ENCODE measurements at places on chromosomes 12 and 14. TPM values are rescaled to one million over a fixed set of nuclear protein-coding genes. Genes with fewer than 3 reads are reported as not detected.
A peak's percentile ranks its signal among the peaks of the same experiment; 100 is the strongest.

DNA sequence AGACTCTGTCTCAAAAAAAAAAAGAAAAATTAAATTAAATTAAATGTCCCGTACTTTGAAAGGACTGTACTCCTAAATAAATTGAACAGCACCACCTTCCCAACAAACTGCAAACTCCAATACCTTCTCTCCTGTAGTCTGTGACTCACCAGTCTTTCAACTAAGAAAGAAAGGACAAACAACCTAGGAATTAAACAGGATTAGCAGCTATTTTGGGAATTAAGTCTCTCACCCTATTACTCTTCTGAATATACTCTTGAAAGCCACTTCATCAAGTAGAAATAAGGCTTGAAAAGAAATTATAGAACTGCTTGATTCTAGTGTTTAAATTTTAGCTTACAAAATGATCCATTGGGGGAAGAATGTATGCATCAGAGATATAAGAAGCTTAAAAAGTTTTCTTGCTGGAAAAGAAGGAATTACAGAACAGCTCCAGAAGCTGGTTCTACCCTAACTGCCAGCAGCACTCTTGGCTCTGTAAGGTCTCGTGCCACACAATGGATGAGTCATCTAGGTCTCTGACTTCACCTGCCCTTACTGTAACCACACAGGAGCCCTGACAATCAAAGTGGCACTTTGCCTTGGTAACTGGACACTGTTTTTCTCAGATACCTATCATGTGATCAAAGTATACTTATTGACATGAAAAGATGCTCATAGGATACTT is 57.0 kb upstream of the CERS5 start:
- H3K27ac ChIP-seq, result peak overlapping the region; percentile 82
- H3K4me1 ChIP-seq, result peaks cover 18% of the 10 kb centered on the region
- no peaks in the 10 kb centered on the region for H3K27me3 ChIP-seq
- H3K4me3 ChIP-seq, result peak overlapping the region; percentile 33

- peaks cover 15% of the 10 kb centered on the region for H3K4me1 ChIP-seq
- no peaks in the 10 kb centered on the region for H3K27me3 ChIP-seq
- H3K4me3 ChIP-seq, result peak overlapping the region; percentile 90
- H3K36me3 ChIP-seq, result peaks cover 7% of the 10 kb centered on the region
- H3K27ac ChIP-seq, result peak overlapping the region; percentile 53
Measured at GRCh38 chr12:51217133-51217967, 512 bp downstream of the POU6F1 start.

- peaks cover 12% of the 10 kb centered on the region for H3K4me1 ChIP-seq
- H3K27me3 ChIP-seq, result peaks cover 2% of the 10 kb centered on the region
- peak; percentile 92 for DNase-seq
Measured at GRCh38 chr12:6851153-6851920, at the start of gene CDCA3. Gene CDCA3 (minus strand): TSS chr12:6851286. CDS start chr12:6850952, 334 bp downstream.

GRCh38 chr12:80894179-80894578 is 43.6 kb downstream of the LIN7A start:
- peaks cover 3% of the 10 kb centered on the region for H3K36me3 ChIP-seq
- peaks cover 4% of the 10 kb centered on the region for H3K4me1 ChIP-seq
- no peak overlapping the region for H3K4me3 ChIP-seq
- no peak overlapping the region for H3K27ac ChIP-seq

DNA sequence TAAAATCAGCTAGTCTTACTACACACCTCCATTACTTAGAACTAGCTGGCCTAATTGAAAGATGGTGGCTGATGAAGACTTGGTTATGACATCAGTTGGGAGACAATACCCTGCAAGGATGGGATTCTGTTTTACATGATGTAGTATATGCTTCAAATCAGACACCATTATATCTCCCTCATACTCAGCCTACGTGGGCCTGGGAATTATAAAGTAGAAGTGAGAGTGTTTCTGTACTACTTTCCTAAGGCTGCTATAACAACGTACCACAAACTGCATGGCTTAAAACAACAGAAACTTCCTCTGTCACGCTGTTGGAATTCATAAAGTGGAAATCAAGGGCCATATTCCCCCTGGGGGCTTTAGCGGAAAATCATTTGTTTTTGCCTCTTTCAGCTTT is 190.4 kb downstream of the PAH start:
- no peak for DNase-seq
- no peaks in the 10 kb centered on the region for H3K36me3 ChIP-seq

DNA sequence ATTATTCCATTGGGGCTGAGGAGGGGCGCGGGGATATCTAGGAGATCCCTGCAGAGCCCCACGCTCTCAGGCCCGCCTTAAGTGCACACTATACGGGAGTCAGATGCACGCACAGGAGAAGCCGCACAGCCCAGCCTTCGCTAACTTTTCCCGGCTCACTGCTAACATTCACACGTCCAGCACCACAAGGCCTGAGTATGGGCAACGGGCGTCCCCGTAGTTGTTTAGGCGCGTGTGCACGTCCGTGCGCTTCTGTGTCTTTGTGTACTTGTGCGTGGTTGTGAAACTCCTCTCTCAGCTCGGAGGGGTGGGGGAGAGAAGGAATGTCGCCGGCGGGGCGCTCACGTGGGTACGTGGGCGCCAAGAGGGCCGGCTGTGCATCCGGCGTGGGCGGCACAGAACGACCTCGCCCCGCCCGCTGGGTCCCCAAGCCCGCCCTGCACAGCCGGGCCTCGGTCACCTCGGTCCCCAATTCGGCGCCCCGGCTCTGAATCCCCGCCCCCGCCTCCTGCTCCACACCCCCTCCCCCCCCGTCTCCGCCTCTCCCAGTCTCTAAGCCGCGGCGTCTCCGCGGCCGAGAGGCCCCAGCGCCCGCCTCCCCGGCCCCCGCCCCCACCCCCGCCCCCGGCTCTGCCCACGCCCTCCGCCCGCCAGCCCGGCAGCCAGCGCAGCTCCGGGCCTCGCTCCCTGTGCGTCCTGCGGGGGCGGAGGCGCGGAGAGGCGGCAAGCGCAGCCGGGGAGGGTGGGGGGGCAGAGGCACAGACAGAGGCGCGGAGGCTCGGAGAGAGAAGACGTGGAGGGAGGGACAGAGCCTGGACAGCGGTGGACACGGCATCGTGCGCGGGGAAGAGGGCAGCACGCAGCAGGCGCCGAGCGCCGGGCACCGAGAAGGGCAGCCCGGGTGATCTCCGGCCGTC is at the start of gene NAB2:
NAB2 (plus strand) TSS at position 761 of the 917 bp plus-strand sequence. CDS start 158 bp downstream, outside the sequence.
- peaks cover 7% of the 10 kb centered on the region for H3K36me3 ChIP-seq
- DNase-seq, result peak; percentile 90
- peak within 1 kb of the TSS; percentile 98 for H3K4me3 ChIP-seq
- H3K27ac ChIP-seq, result peak within 1 kb of the TSS; percentile 99

DNA sequence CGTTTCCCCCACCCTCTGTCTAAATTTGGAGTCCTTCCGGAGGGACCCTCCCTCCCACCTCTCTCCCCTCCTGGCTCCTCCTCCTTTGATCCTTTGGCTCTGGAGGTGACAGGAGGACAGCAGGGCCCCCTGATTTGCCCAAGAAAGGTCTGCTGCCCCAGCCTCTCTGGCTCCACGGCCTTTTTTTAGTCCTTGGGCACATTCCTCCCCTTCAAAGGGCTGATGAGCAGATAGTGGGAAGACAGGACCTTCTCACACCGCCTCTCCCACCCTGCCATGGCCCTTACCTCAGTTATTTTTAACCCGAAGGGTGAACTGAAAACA is 196 bp upstream of the MYH6 start:
- H3K4me3 ChIP-seq, result no peak overlapping the region
- DNase-seq, result no peak
- no peaks in the 10 kb centered on the region for H3K36me3 ChIP-seq
- peaks cover 39% of the 10 kb centered on the region for H3K27me3 ChIP-seq
- no peaks in the 10 kb centered on the region for H3K4me1 ChIP-seq

DNA sequence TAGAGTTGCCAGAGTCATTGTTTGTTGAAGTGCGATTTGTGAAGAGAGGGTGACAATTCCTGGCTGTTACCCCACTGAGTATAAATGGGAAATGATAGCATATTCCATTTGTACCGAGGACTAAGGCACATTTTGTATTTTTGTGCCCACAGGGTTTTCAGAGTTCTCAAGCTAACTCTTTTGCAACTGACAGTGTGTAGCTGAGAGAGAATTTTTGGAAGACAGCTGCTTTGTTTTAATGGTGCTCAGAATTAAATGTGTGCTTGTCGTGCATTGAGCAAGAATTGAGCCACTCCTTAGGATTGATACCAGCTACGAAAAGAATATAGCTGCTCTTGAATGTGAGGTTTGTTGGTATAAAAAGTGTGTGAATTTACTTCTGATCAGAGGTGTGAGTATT is 21.7 kb downstream of the ANKRD13A start:
- DNase-seq, result no peak
- no peak overlapping the region for H3K4me3 ChIP-seq
- no peak overlapping the region for H3K27ac ChIP-seq
- no peaks in the 10 kb centered on the region for H3K27me3 ChIP-seq

GRCh38 chr12:72234886-72235285 is 37.3 kb upstream of the TRHDE start:
- no peaks in the 10 kb centered on the region for H3K36me3 ChIP-seq
- no peak overlapping the region for H3K4me3 ChIP-seq
- H3K4me1 ChIP-seq, result no peaks in the 10 kb centered on the region
- H3K27ac ChIP-seq, result no peak overlapping the region

- H3K4me3 ChIP-seq, result peak overlapping the region; percentile 39
- peaks cover 6% of the 10 kb centered on the region for H3K36me3 ChIP-seq
- no peak for DNase-seq
- H3K27me3 ChIP-seq, result no peaks in the 10 kb centered on the region
Measured at GRCh38 chr12:51827925-51828818, 20.3 kb downstream of the FIGNL2 start.

DNA sequence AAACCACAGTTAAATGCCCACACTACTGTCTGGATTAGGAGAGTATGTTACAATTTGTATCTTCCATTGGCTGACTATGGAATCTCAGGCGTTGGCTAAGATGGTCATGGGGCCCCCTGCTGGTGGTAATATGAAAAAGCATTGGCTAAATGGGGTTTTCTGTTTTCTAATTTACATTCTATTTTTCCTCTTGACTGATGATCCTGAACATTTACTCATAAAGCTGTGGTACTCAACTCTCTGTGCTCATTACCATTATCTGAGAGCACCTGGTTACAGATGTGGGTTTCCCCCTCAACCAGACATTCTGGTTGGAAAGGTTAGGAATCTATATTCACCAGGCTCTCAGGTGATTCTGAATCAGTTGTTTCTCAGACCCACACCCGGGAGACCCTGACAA is 64.8 kb downstream of the WSCD2 start:
- no peak overlapping the region for H3K27ac ChIP-seq
- no peaks in the 10 kb centered on the region for H3K36me3 ChIP-seq
- H3K4me3 ChIP-seq, result no peak overlapping the region
- H3K4me1 ChIP-seq, result peaks cover 8% of the 10 kb centered on the region
- DNase-seq, result no peak

GRCh38 chr14:20631023-20631879 is 10.2 kb downstream of the OR6S1 start:
- peaks cover 90% of the 10 kb centered on the region for H3K27me3 ChIP-seq
- peak overlapping the region; percentile 90 for H3K27ac ChIP-seq
- peaks cover 11% of the 10 kb centered on the region for H3K36me3 ChIP-seq
- H3K4me3 ChIP-seq, result peak overlapping the region; percentile 92

- DNase-seq, result no peak
- H3K27ac ChIP-seq, result peak overlapping the region; percentile 11
- H3K4me1 ChIP-seq, result no peaks in the 10 kb centered on the region
- H3K27me3 ChIP-seq, result no peaks in the 10 kb centered on the region
- H3K4me3 ChIP-seq, result peak overlapping the region; percentile 12
- H3K36me3 ChIP-seq, result peaks cover 15% of the 10 kb centered on the region
Measured at GRCh38 chr14:61751475-61751989, 10.7 kb upstream of the SNAPC1 start.

DNA sequence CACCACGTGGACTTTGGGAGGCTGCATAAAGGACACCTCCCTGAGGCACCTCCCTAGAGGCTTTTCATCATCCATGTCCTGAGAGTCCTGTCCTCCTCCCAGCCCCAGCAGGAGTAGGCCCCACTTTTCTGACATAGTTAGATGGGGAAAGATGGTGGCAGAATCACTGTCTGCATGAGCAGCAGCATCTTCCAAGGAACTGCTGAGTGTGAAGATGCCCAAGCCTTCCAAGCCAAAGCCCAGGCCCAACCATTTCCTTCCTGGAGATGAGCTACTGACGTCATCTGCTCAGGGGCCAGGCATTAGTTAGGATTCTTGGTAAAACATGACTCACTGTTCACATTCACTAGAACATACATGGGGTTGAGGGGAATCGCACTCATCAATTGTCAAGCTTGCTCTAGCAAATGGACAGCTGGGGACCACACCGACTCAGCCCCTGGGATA is 37.3 kb downstream of the VDR start:
- no peaks in the 10 kb centered on the region for H3K4me1 ChIP-seq
- no peak overlapping the region for H3K27ac ChIP-seq
- no peak overlapping the region for H3K4me3 ChIP-seq
- H3K36me3 ChIP-seq, result no peaks in the 10 kb centered on the region
- no peak for DNase-seq
- H3K27me3 ChIP-seq, result no peaks in the 10 kb centered on the region

DNA sequence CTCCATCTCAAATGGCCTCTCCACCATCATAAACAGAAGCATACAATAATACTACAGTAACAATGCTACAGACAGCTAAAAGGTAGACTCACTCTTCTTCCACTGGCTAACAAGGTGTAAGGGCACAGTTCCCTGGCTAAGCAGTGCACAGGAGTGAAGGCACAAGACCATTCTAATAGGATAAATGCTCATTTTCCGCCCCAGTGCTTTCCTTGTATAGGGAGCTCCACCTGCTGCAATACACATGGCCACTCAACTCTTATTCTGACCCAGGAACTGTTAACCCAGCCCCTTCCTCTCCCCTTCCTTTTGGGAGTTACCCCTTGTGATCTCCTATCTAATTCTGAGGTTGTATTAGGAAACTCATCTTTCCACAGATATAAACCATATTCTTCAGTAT is 124.6 kb downstream of the KCNK10 start:
- peaks cover 36% of the 10 kb centered on the region for H3K27me3 ChIP-seq
- no peaks in the 10 kb centered on the region for H3K36me3 ChIP-seq
- peaks cover 7% of the 10 kb centered on the region for H3K4me1 ChIP-seq
- no peak for DNase-seq

GRCh38 chr12:26666286-26666685 is 166.7 kb downstream of the ITPR2 start:
- no peaks in the 10 kb centered on the region for H3K27me3 ChIP-seq
- H3K36me3 ChIP-seq, result peaks cover 30% of the 10 kb centered on the region
- no peak overlapping the region for H3K4me3 ChIP-seq
- DNase-seq, result no peak
- no peaks in the 10 kb centered on the region for H3K4me1 ChIP-seq

- H3K4me1 ChIP-seq, result peaks cover 4% of the 10 kb centered on the region
- no peak overlapping the region for H3K27ac ChIP-seq
- no peaks in the 10 kb centered on the region for H3K36me3 ChIP-seq
- peaks cover 61% of the 10 kb centered on the region for H3K27me3 ChIP-seq
- peak overlapping the region; percentile 85 for H3K4me3 ChIP-seq
- DNase-seq, result no peak
Measured at GRCh38 chr14:104603711-104604401, 716 bp downstream of the TMEM179 start.

The KRT80 gene
- 65.1 TPM for total RNA-seq

The GTF2H3 gene
- total RNA-seq, result 32.0 TPM

The TEX52 gene
- not detected for total RNA-seq

The RTL1 gene
- 1.5 TPM for total RNA-seq

The NKX2-8 gene
- 1.1 TPM for total RNA-seq

The EML1 gene
- total RNA-seq, result 73.8 TPM

The AMDHD1 gene
- 1.0 TPM for total RNA-seq

The HCAR1 gene
- total RNA-seq, result 7.4 TPM

The PPM1H gene
- total RNA-seq, result 31.0 TPM

The TRHDE gene
- total RNA-seq, result 3.2 TPM
